ENCODE measurements at places on chromosomes 5 and 9.
A peak's percentile ranks its signal among the peaks of the same experiment; 100 is the strongest.

GRCh38 chr5:72392326-72392733, 72.2 kb downstream of the PTCD2 start:
- DNase-seq, result peak; percentile 5

- DNase-seq, result no peak
These were observed 35.6 kb downstream of the KLHL3 start for GRCh38 chr5:137700282-137700680.

GRCh38 chr5:124868676-124869075, 122.2 kb upstream of the ZNF608 start:
- no peak for DNase-seq

GRCh38 chr5:58851153-58851552, 268.3 kb downstream of the RAB3C start:
- DNase-seq, result no peak

GRCh38 chr5:150978590-150978989, 41.8 kb upstream of the GPX3 start:
- DNase-seq, result no peak

GRCh38 chr5:171315925-171316257, 6.8 kb downstream of the TLX3 start:
- no peak for DNase-seq

GRCh38 chr5:108420158-108420557, 38.3 kb upstream of the FBXL17 start:
- DNase-seq, result no peak

GRCh38 chr5:50822046-50822445, 155.6 kb downstream of the PARP8 start:
- no peak for DNase-seq

DNA sequence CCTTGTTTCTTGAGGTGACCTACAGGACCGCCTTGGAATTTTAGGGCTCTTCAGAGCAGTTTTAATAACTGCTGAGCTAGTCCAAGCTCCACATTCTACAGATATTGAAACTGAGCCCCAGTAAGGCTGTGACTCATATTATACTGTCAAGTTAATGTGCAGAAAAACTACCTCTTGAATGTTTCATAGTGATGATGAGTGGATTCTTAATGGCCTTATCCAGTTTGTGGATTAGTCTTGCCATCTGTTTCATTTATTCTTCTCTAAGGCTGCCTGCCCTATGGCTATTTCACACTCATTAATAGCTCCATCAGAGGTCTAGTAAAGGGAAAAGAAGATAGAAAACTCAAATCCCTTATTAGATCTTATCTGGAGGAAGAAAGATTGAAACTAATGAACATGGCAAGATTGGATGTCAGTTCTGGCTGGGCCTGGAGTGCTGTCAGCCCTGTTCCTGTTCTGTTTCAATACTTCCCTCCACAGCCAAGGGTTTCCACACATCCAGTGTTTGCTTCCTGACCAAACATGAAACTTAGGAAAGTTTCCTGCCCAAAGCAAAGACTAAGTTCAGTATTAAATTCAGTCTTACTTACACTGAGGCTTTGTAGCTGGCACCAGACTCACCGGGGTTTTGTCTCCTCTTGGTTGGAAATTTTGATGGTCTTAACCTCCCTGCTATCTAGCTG, 215.6 kb upstream of the DMAC1 start:
- no peak for DNase-seq

DNA sequence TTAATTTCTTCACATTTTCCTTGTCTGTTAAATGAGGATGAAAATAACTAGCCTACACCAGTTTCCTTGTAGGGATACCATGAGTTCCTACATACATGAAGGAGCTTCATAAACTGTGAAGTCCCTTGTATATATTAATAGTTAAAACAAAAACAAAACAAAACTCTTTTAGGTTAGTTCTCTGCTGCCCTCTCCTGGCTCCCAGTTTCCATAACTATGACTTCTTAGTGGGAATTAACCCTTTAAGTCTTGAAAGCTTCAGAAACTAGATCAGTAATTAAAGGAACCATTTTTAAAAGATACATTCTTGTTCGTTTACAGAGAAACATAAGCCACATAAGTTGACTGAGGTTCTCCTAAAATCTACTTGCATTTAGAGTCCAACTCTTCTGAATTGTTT, 500.0 kb upstream of the C9orf72 start:
- DNase-seq, result no peak

GRCh38 chr5:149948993-149949392, 4.4 kb upstream of the PDE6A start:
- DNase-seq, result no peak

DNA sequence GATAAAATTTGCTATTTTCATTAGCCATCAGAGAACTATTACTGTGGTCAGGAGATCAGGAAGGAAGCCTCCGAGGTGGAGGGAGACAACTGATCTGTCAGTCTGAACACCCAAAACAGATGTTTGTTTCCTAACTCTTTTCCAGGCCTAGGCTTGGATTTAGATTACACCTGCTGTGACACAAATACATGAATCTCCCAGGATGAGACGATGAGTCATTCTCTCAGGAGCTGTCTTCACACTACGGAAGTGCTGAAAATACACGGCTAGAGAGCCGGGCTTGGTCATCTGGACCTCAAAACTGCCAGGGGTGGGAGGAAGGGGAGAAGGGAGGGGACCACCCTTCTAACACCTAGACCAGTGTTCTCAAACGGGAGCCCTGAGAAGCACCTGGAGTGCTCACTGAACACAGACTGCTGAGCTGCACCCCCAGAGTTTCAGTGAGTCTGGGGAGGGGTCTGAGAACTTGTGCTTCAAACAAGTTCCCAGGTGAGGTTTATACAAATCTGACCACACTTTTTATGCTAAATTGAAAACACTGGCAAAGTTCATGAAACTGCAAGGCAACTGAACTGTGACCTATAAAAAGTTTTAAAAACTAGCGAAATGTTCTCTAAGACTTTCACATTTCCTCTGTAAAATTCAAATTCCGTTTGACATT, 80.3 kb upstream of the EQTN start:
- DNase-seq, result no peak

GRCh38 chr5:83199126-83199525, 121.8 kb downstream of the XRCC4 start:
- DNase-seq, result no peak

- DNase-seq, result no peak
These were observed 29.3 kb upstream of the RNF130 start for GRCh38 chr5:180100621-180101450.

GRCh38 chr9:137550231-137550621, at the start of gene PNPLA7:
PNPLA7 (minus strand) TSS chr9:137550402; CDS start chr9:137550197, 205 bp downstream.
- DNase-seq, result no peak

- no peak for DNase-seq
These were observed 126.3 kb downstream of the ARHGAP26 start for GRCh38 chr5:142896325-142897007.

GRCh38 chr5:129963359-129963758, 59.1 kb downstream of the CHSY3 start:
- DNase-seq, result peak; percentile 54

- no peak for DNase-seq
These were observed 2.3 kb downstream of the FAM170A start for GRCh38 chr5:119631660-119632059.

DNA sequence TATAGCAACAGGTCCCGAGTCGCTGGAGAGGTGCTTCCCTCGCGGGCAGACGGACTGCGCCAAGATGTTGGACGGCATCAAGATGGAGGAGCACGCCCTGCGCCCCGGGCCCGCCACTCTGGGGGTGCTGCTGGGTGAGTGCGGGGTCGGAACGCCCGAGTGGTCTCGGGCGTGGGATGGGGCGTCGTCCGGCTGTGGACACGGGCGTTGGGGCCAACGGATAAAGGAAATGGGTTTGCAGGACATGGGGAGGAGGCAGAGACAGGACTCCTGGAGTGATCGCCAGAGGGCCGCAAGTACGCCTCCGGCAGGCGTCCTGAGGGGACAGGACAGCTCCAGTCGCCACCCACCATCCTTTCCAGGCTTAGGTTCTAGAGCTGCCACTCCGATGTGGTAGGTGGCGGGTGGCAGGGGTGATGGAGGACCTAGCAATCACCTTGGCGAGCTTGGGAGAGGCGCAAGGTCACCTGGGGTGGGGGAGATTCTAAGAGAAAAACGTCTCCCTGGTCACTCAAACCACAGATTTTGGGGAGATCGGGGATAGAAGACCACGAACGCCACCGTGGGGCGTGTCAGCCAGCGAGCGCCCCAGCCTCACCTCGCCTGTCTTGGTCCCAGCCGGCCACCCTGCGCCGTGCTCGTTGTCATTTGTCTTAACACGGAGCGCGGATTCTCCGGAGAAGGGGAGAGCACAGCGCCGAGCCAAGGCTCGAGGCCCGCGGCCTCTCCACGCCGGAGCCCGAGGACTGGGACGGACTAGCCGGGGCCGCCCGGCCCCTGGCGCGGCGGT, 922 bp downstream of the LMX1B start:
- no peak for DNase-seq

DNA sequence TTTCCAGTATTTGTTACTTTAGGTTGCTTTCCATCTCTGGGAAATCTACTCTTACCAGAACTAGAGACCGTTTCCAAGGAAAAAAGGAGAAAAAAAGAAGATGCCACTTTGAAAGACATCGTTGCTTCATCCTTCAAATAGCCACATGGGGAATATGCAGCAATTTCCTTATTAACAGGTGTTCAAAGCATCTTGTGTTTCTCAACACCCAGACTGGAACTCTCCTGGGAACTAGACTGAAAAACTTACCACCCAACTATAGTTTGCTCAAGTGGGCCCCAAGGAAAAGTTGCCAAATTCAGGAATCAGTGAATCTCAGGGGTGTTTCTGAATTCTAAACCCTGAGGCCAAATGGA, 80.0 kb upstream of the JAK2 start:
- DNase-seq, result no peak

- DNase-seq, result peak; percentile 52
These were observed 5.9 kb upstream of the ACO1 start for GRCh38 chr9:32378496-32378895.

GRCh38 chr5:83283761-83284160, 187.8 kb upstream of the VCAN start:
- DNase-seq, result no peak

DNA sequence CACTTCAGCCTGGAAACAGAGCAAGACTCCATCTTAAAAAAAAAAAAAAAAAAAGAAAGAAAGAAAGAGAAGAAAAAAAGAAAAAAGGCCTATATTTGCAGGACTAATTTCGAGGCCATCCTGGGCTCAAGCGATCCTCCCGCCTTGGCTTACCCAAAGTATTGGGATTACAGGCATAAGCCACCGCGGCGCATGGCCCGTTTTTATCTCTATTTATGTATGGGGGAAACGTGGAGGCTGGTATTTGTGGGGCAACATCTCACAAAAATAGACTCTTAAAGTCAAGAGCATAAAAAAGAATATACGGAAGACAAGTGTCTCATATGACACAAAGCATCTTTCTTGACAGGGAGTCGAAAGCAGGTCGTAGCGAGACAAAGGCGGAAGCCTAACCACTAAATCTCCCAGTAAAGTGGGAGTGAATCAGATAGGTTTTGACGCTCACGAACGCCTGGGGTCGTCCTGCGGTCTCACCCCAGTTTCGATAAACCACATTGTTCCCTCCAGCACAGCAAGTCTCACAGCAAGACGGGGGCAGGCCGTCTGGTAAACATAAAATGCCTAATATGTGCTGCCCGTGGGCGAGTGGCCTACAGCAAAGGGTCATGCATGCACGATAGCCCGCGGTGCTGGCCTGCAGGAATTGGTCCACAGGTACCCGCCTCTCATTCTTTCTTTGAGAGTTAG, 1.8 kb upstream of the TRIM41 start:
- DNase-seq, result no peak

GRCh38 chr5:158195416-158196210, 336.7 kb upstream of the CLINT1 start:
- DNase-seq, result no peak

DNA sequence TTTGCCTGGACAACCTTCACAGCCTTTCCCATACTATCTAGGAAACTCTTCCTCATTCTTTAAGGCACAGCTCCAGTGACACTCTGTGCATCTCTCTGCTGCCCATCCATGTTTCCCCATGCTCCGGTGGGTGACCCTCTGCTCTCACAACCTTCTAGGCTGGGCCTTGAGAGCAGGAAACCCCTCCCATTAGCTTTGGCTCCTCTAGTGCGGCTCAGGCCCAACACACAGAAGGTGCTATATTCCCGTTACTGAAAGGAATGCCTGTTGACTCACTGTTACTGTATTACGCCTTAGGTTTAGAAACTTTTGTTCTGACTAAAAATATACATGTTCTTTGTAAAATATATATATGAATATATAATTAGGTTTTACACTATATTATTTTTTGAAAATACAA, 8.1 kb upstream of the CCL28 start:
- no peak for DNase-seq

DNA sequence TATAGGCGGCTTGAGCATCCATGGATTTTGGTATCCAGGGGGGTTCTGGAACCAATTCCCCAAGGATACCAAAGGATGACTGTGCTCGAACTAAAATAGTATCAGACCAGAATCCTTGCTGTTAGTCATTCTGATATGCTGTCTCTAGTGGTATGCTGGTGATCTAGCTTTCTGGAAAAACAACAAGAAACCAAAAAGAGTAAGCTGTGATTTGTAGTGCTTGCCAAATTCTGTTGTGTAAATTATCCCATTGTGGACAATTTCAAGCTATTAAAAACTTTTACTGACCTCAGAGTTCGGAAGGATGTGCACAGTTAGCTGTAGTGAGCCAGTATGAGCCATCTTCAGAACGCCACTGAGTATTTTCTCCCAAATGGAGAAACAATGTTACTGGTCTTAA, 99.0 kb upstream of the FBN2 start:
- DNase-seq, result peak; percentile 41

DNA sequence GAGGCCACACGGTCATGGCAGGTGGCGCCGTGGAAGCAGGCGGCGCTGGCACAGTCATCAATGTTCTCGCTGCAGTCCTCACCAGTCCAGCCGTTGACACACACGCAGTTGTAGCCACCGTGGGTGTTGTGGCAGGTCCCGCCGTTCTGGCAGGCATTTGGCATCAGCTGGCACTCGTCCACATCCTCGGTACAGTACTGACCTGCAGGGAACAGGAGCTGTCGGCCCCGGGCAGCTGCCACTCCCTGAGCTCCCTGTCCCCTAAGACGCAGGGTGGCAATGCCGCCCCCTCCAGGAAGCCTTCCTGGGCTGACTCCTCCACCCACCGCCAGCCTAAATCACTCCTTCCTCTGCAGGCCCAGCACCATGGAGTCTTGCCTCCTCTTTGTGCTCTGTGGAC, 27.2 kb downstream of the NOTCH1 start:
- no peak for DNase-seq

DNA sequence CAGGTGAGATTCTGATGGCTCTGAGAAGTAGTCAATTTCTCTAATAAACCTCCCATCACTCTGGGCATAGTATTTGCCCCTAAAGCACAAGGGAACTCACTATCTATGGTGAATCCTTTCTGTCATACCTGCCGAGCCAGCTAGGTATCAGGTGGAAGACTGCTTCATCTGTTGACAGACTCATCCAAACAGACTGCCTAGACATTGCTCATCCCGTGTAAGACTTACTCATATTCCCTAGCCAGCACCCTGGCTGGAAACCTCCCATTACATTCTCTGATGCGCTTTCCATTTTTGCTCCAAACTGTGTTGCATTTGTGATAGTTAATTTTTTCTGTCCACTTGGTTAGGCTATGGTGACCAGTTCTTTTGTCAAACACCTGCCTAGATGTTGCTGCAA, 595.9 kb downstream of the DNAH5 start:
- DNase-seq, result no peak

Measured in amniotic stem cell (primary cell).